ENCODE measurements at places on chromosomes 2 and 18. TPM values are rescaled to one million over a fixed set of nuclear protein-coding genes. Genes with fewer than 3 reads are reported as not detected.

DNA sequence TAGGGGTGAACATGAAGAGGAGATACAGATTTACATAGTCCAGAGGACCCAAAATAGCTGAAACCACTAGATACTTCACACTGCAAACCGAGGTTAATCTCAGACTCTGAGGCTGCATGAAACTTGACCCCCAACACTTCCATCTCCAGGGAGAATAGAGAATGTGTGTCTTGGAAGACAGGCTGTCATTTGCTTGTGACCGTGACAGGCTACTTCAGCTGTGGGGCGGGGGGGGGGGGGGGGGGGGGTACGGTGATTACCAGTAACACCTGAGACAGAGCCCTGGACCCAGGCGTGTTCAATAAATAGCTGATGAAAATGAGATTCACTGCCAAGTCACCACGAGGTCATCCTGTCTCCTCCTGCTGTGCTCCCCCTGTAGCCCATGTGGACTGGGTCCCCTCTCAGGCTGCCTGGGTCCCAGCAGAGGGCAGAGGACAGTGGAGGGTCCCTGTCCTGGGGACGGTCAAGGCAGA, 5.7 kb upstream of the KLHL29 start:
- peaks cover 41% of the 10 kb centered on the region for H3K27me3 ChIP-seq
- no peak overlapping the region for H3K27ac ChIP-seq

DNA sequence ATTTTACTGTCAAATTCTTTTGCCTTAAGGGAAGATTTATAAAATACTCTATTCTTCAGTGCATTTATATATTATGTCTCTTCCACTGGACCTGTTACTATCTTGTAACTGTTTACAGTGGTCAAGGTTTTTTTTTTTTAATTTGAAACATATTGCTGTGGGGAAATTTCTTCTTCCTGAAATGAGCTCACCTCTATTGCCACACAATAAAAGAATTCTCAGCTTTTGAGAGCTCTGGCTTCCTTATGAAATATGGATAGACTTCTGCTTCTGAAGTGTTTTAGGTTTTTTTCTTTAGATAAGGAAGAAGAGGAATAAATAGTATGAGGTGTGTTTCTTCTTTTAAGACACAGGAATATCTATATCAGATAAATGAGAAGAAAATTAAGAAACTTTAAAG, 7.7 kb downstream of the VRK2 start:
- H3K4me1 ChIP-seq = peaks cover under 1% of the 10 kb centered on the region
- no peak for DNase-seq
- no peaks in the 10 kb centered on the region for H3K27me3 ChIP-seq
- H3K4me3 ChIP-seq = no peak overlapping the region
- H3K36me3 ChIP-seq = peaks cover 3% of the 10 kb centered on the region

GRCh38 chr18:63889626-63890025, 2.1 kb downstream of the SERPINB2 start:
- H3K4me3 ChIP-seq = no peak overlapping the region
- no peaks in the 10 kb centered on the region for H3K4me1 ChIP-seq
- no peak overlapping the region for H3K27ac ChIP-seq
- no peak for DNase-seq
- no peaks in the 10 kb centered on the region for H3K36me3 ChIP-seq

Gene TPGS2
- total RNA-seq = 72.1 TPM

GRCh38 chr2:172836827-172837226, 101.2 kb downstream of the RAPGEF4 start:
- DNase-seq = no peak
- H3K4me1 ChIP-seq = no peaks in the 10 kb centered on the region
- H3K27me3 ChIP-seq = no peaks in the 10 kb centered on the region
- no peaks in the 10 kb centered on the region for H3K36me3 ChIP-seq
- H3K27ac ChIP-seq = no peak overlapping the region

- H3K36me3 ChIP-seq = no peaks in the 10 kb centered on the region
- no peak for DNase-seq
- H3K27ac ChIP-seq = no peak overlapping the region
- no peaks in the 10 kb centered on the region for H3K27me3 ChIP-seq
Measured at GRCh38 chr2:54813584-54813983, 90.1 kb downstream of the EML6 start.

Gene CDH20
- not detected for total RNA-seq

- H3K4me3 ChIP-seq = no peak overlapping the region
- no peak for DNase-seq
- H3K27ac ChIP-seq = no peak overlapping the region
- H3K27me3 ChIP-seq = no peaks in the 10 kb centered on the region
- H3K36me3 ChIP-seq = peaks cover 19% of the 10 kb centered on the region
- no peaks in the 10 kb centered on the region for H3K4me1 ChIP-seq
Measured at GRCh38 chr2:37250869-37251740, 19.6 kb downstream of the NDUFAF7 start.

Gene CNDP1
- not detected for total RNA-seq

DNA sequence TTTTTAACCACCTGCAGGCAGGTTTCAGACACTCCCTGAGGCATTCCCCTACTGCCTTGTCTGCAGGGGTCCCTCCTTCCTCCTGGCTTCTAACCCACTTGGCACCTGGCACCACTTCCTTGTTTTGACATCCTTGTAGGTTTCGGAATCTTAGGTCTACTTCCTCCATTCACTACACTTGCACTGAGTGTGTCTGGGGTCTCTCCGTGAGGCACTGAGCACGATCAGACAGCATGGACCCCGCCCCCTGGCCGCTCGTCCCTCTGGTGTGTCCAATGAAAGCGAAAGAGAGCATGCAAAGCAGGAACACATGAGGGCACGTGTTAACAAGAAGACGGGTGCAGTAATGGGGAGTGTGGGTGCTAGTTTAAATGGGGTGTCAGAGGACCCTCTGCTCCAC, 63.8 kb downstream of the HAUS1 start:
- H3K27me3 ChIP-seq = no peaks in the 10 kb centered on the region
- peaks cover 36% of the 10 kb centered on the region for H3K4me1 ChIP-seq
- H3K27ac ChIP-seq = no peak overlapping the region
- no peak for DNase-seq

DNA sequence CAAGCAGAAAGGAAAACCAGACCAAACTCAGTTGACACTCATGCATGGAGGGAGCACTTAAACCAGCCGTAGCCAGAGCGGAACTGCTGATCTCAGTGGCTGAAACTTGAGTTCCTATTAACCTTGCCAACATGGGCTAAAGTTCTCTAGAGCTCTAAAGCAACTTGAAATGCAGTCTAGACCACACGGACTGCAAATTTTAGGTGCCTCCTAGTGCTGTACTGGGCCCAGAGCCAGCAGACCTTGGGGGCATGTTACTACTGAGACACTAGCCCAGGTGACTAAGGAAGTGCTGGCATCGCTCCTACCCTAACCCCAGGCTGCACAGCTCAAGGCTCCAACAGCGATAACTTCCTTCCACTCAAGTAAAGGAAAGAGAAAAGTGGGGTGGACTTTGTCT, 236.5 kb downstream of the AKAIN1 start:
- H3K36me3 ChIP-seq = no peaks in the 10 kb centered on the region
- DNase-seq = no peak
- H3K27me3 ChIP-seq = no peaks in the 10 kb centered on the region
- no peak overlapping the region for H3K27ac ChIP-seq
- H3K4me3 ChIP-seq = no peak overlapping the region
